ENCODE measurements at places on chromosomes 2 and 18. TPM values are rescaled to one million over a fixed set of nuclear protein-coding genes. Genes with fewer than 3 reads are reported as not detected.

GRCh38 chr2:137677466-137677865 lies 286.8 kb upstream of the HNMT start:
- DNase-seq: no peak

DNA sequence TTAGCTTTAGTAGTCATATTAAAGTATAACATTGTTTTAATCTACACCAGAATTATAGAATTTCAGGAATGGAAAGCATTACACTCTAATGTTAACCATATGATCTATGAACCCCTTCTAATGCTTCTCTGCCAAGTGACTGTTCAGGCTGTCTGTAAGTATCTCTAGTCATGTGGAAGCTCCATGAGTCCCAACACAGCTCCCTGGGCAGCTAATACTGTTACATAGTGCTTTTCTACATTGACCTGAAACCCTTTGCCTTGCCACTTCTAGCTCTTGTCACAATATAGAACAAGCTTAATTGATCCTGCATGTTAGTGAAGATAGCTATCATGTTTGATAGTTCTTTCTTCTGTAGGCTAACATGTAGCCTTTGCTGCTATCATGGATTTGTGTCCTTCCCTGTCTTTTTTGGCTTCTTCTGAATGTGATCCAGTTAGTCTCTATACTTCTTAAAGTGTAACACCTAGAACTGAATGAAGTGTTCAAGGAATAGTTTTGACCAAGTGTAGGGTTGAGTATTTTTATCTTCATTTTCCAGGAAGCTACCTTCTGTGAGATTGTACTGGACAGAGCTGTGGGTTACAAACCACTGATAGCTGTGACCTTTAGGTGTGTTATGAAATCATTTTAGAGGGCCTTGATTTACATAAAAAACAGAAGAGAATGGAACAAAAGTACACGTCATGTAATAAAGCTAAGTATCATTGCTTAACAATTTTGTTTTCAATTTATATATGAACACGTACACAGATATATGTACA lies 23.7 kb downstream of the BABAM2 start:
- DNase-seq: no peak

DNA sequence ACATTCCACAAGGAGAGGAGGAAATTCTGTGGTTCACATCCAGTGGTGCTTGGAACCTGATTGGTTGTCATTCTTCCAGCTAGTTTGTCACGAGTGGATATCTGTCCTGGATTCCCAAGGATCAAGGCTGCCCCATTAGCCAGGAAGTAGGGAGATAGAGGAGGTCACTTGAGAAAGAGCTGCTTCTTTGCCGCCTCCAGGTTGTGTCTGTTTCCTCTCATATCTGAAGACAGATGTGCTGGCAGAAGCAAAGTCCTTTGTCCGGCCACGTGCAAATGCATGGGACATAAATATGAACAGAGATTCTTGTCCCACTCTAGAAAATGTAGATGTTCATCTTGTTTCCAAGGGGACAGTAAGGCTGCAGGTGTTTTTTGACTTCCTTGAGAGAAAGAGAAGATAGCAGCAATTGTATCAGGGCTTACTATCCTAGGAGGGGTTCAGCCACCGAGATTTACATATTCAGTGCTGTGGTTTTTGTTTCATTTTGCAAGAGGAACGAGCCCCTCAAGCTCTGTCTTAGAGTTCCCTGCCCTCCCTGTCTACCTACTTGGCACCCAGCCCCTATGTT lies 174.4 kb downstream of the RPIA start:
- no peak for DNase-seq

DNA sequence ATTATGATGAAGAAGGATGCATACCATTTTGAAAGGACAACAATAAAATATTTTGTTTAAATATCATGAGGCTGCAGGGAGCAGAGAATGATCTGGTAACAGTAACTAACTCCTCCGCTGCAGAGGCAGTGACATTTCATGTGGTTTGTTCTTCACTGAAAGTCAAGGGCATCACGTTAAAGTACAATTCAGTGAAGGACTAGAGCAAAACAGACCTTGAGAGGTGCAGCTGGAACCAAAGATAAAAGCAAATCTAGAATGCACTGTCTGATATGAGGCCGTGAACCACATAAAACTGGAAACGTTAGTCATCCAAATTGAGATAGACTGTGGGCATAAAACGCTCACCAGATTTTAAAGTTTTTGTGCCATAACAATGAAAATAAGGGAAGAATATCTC lies 522.9 kb upstream of the TNP1 start:
- no peak for DNase-seq

The CNNM4 gene
- 4.8 TPM for polyA plus RNA-seq

The PROKR1 gene
- polyA plus RNA-seq: 0.06 TPM

GRCh38 chr2:3334392-3335345 lies 42.9 kb downstream of the EIPR1 start:
- DNase-seq: no peak

The HTR2B gene
- polyA plus RNA-seq: 0.81 TPM

The PGAP1 gene
- polyA plus RNA-seq: 3.2 TPM

The TDRD15 gene
- polyA plus RNA-seq: not detected

DNA sequence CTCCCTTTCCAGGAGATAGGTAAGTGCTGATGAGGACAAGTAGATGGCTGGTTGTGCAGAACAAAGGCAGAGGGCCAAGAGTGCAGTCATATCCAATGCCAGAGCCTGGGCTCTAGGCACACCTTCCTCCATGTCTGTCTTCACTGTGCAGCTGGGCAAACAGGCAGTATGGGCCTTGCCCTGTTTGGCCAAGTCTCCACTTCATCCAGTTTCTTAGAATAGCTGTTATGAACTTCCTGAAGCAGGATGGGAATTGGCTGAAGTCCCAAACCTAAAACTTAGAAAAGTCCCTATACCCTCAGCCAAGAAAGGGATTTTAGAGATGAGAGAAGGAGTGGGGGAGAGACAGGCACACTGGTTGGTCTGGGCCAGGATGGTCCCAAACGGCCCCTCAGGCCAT lies 37.5 kb upstream of the CYP26B1 start:
- DNase-seq: no peak

- no peak for DNase-seq
These were observed 45.5 kb downstream of the SLC66A2 start for GRCh38 chr18:79905993-79906392.

The GALR1 gene
- 0.25 TPM for polyA plus RNA-seq

GRCh38 chr18:45619062-45619825 lies 4.0 kb downstream of the SLC14A2 start:
- DNase-seq: peak; percentile 21

- DNase-seq: no peak
These were observed 223.2 kb downstream of the LDLRAD4 start for GRCh38 chr18:13441736-13442135.

GRCh38 chr18:26863122-26863879 lies 2.2 kb downstream of the AQP4 start:
- no peak for DNase-seq

DNA sequence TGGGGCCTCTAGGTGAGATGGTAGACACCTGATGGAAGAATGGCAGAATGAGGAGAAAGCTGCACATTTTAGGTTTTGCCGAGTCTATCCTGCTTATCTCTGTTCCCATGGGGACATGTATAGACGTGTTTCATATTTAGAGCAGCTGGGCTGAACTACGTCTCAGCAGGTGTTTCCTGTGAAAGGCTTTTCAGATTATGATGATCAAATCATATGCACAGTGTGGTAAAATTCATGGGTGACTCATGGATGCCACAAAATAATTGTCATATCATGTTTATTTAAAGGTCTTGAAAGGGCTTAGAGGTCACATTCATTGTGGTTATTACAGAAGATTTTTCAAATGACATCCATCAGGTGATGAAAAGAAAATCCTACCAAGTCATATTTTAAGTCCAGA lies 90.5 kb downstream of the ICOS start:
- DNase-seq: no peak

The GPBAR1 gene
- 19.3 TPM for polyA plus RNA-seq

DNA sequence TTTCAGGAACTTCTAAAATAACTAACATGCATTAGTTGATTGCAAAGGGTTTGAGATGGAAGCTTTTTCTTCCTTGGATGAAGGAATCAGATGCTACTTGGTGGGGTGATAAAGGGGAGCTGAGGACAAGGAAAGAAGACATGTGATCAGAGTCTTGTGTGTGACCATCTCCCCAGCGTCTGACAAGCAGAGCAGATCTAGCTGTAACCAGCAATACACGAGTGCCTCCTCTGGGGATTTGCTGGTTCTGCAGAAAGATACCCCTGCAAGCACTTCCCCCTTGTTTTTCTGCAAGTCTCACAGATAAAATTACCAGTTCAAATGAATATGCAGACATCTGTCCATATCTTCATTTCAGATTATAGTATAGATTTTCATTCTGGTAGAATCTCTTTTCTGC lies 2.7 kb downstream of the CDH7 start:
- peak; percentile 26 for DNase-seq

The LRATD1 gene
- polyA plus RNA-seq: 26.2 TPM

- DNase-seq: no peak
These were observed 14.5 kb downstream of the VIT start for GRCh38 chr2:36710858-36711515.

GRCh38 chr2:1748741-1749488 lies 4.6 kb upstream of the PXDN start:
- no peak for DNase-seq

DNA sequence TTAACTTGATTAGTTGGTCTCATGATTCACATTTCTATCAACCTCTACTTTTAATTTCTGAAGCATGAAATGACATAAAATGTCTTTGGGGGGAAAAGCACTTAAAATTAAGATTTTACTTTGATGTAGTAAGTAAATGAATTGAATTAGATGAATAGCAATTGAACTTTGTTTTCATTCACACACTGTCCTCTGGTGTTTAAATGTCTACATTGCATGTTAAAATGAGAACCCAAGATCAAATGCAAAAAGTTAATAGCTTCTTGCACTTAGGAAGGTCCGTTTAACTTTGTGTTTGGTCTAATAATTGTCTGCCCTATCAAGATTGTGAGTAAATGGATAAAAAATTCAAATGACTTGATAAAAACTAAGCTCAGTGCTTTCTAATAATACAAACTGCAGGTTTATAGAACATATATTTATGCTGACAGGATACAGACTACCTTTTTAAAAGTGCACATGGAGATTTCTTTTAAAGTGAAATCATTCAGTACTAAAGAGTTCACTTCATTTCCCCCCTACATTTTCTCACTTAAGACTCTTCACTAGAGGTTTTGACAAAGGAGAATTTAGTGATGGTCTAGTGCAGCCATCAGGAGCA lies 156.2 kb upstream of the NABP1 start:
- no peak for DNase-seq

The SERPINB12 gene
- polyA plus RNA-seq: not detected

The EGR4 gene
- 0.05 TPM for polyA plus RNA-seq

- DNase-seq: no peak
These were observed 23.6 kb upstream of the NEB start for GRCh38 chr2:151757861-151758260.

GRCh38 chr2:98453083-98453482 lies 8.4 kb downstream of the INPP4A start:
- DNase-seq: no peak

The ALKAL2 gene
- 14.5 TPM for polyA plus RNA-seq

DNA sequence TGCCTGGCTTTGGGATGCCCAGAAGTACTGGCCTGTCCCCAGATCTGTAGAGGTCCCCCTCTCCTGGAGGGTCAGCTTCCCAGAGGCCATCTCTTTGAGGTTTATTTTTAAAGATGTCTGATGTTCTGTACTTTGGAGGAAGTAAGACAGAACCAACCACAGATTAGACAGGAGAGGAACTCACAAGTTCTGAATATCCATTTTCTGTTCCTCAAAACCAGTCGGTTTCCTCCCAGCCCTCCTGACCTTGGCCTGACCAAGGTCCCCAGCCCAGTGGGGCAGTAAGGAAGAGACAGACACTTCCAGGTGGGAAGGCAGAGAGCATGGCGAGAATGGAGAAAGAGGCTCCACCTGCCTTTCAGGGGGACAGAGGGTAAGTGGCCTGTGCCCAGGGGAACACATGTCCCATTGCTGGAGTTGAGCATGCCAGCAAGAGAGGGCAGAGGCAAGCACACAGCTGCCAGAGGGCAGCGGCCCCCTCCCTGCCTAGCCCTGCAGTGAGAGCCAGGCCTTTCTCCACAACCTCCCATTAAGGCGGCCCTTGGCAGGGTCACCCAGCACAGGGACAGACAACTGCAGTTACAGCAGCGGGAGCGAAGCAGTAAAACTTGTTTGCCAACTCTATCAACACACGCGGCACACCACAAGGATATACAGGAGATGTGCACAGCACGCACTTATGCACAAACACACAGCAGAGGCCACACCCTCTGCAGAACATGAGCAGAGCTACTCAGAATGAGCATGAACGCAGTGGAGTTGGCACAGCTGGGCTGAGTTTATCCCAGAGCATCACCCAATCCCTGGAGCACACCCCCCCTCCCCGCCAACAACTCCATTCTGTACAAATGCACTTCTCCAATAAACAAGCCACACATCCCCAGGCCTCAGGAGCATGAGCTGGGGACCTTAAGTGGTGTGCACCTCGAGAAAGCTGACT lies 18.5 kb upstream of the SEMA4C start:
- DNase-seq: peak; percentile 75

The GEN1 gene
- polyA plus RNA-seq: 1.2 TPM

DNA sequence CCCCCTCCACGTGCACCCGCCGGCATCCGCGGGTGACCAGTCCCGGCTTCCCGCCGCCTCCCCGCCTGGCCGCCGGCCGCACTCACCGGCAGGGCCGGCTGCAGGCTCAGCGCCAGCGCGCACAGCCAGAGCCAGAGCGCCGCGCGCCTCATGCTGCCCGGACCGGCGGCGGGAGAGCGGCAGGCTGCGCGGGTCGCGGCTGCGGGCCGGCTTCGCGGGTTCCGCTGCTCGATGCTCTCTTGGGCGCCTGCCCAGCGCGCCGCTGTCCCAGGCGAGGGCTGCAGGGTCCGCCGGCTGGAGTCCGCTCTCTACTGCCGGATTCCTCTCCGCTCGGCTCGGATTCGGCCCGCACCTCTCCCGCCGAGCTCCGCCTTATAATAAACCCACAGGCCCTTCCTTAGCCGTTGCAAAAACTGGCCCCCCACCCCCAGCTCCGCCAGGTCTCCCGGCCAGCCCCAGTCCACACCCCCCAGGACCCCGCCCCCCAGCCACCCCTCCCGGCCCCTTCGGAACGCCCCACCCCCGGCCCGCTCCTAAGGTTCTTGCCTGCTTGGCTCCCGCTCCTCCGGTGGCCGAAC lies at the start of gene SDC1:
Gene SDC1 (minus strand): TSS at position 415 of the 578 bp plus-strand sequence. CDS start 263 bp downstream, at position 152.
- no peak for DNase-seq

DNA sequence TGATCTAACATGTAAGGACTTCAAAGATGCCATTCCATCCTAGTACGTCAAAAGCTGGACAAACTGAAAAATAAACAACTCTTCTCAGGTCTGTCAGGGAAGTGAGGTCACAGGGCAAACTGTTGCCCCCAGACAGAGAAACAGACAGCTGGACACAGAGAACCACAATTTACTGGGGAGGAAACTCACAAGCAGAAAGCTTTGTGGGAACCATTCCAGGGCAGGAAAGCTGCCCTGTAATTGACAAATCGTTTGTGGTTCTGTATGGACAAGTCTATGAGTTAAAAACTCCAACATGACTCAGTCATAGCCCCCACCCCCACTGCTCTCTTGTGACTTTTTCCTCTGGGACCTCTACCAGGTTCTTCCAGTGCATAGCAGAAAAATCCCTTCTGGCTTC lies 28.4 kb downstream of the MCEE start:
- no peak for DNase-seq

The C2orf80 gene
- polyA plus RNA-seq: not detected

The TRIM54 gene
- 0.04 TPM for polyA plus RNA-seq

GRCh38 chr2:162677476-162677875 lies 161.1 kb downstream of the KCNH7 start:
- no peak for DNase-seq

The CPO gene
- polyA plus RNA-seq: 0.35 TPM

GRCh38 chr2:78541088-78541450 lies 484.4 kb upstream of the REG3G start:
- DNase-seq: no peak

The SPR gene
- 28.2 TPM for polyA plus RNA-seq

GRCh38 chr2:198756166-198756565 lies 701.6 kb downstream of the SATB2 start:
- no peak for DNase-seq

The SLC5A7 gene
- 0.95 TPM for polyA plus RNA-seq

The PRKAG3 gene
- not detected for polyA plus RNA-seq

The ABCB11 gene
- polyA plus RNA-seq: 0.04 TPM

Measured in urinary bladder (tissue), 4 donors.